ENCODE measurements at places on chromosomes 5 and 9. TPM values are rescaled to one million over a fixed set of nuclear protein-coding genes. Genes with fewer than 3 reads are reported as not detected.
A peak's percentile ranks its signal among the peaks of the same experiment; 100 is the strongest.

Gene AQP3
- 27.7 TPM for total RNA-seq

- DNase-seq: no peak
Observed at GRCh38 chr5:26482810-26483375, 555.5 kb downstream of the CDH9 start.

DNA sequence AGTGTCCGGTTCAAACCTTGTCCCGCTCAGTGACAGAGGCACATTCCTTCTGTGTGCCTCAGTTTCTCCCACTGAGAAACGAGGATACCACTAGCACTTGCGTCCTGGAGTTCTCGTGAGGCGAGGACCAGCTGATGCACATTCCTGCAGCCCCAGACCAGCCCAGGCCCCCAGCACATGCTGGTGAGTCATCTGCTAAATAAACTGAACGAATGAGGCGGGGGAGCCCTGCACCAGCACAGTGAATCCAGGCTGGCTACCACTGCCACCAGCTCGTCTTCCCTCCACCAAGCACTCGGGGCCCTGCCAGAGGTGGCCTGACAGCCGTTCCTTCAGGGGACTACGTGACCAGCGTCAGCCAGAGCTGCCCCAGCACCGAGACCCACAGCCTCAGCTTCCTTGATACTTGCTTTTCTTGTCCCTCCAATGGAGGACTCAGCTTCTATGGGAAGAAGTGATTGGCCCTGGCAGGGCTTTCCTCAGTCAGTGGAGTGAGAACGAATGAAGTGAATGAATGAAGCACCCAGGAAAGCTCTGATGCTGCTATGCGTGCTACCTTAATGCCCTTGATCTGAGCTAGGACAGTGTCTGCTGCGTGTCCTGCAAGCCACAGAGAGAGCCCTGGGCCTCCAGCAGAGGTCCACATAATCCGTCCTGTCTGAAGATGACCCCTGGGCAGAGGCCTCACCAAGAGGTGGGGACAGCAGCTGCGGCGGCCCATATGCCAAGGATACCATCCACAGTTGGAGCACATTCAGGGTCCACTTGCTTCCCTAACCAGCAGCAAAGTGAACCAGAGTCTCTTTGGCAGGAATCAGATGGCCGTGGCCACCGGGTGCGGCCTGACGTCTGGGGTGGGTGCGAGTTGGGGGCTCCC lies 13.5 kb upstream of the BARX1 start:
- DNase-seq: peak; percentile 69

DNA sequence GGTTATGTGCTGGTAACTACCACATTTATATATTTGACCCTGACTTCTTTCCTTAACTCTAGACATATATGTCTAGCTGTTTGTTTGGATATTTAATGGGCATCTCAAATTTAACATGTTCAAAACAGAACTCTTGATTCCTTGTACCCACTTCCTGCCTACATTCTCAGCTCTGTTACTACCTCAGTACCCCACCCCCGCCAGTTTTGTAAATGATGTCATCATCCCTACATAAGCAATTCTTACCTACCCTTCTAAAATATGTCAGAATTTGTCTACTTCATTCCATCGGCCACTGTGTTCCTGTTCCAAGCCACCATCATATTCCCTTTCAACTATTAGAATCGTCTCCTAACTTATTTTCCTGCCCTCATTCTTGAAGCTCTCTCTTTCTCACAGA lies 4.8 kb downstream of the RAD50 start:
- no peak for DNase-seq

DNA sequence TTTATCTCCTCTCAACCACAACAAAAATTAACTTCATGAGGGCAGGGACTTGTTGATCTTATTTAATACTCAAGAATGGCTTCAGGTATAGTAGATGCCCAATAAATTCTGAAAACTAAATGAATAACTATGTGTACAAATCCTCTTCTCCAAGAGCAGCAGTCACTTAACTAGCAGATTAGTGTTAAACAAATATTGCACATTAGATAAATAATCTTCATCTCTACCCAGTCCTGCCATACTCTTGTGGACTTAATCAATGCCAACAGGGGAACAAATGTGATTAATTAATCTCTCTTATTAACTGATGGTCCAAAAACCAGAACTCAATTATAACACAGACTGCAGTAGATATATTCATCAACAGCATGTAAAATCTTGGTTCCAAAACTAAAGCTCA lies 15.0 kb upstream of the ITGA1 start:
- DNase-seq: no peak

Gene PCDHA9
- 0.22 TPM for total RNA-seq

DNA sequence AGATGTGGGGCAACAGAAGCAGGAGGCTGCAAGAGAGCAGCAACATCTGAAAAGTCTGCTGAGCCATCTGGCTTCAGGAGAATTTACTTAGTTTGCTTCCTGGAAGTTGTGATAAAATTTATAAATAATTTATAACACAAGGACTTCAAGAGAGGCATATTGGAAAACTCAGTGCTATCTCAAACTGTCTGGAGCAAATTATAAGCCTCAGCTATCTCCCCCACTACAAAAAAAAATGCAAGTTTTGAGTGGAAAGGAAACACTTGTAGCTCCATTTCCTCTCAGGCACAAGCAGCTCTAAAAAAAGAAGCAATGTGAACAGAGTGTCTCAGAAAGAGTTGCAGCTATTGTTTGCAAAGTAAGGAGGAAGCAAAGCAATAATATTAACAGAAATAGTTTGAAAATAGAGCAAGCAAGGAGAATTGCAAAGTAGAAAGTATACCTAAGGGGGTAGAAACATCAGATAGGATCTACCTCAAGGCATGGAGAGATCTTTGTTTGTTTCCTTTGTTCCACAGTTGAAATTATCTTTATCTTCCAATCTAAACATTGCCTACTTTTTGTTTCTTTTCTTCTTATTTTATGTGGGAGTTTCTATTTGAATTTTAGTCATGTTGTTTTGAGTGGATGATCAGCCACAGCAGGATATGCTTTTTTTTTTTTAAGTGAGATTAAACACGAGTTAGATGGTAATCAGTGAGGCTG lies 55.9 kb upstream of the IL6ST start:
- no peak for DNase-seq

- DNase-seq: no peak
Observed at GRCh38 chr5:151085517-151086041, 4.7 kb upstream of the TNIP1 start.

- no peak for DNase-seq
Observed at GRCh38 chr9:133255371-133256135, 19.4 kb downstream of the ABO start.

GRCh38 chr5:16147179-16147900 lies 32.3 kb downstream of the MARCHF11 start:
- no peak for DNase-seq

- peak; percentile 20 for DNase-seq
Observed at GRCh38 chr5:151199581-151200185, 24.2 kb downstream of the CCDC69 start.

- no peak for DNase-seq
Observed at GRCh38 chr5:100600298-100600994, 65.3 kb downstream of the FAM174A start.

DNA sequence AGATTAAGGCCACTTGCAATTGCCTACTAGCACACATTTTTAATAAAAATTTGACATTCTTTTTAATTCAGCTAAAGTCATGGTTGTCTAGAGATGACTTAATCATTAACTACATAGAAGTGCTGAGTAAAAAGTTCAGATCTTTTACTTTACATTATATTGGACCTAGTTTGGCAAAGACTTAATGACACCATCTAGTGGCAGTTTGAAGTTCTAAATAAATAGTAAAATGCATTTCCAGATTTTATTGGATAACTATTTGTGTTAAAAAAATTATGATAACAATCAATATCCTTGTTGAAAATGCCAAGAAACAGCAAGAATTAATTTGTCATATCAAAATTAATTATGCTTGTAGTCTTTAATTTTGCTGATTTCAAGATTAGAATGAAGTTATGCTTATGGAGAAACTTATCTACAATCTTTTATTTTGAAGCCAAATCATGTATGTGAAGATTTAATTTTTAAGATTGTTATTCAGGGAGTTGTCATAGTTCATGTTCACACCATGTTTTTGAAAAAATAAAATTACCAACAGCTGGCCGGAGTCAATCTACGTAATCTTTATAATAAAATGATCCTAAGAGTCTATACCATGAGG lies 69.6 kb upstream of the PJA2 start:
- no peak for DNase-seq

DNA sequence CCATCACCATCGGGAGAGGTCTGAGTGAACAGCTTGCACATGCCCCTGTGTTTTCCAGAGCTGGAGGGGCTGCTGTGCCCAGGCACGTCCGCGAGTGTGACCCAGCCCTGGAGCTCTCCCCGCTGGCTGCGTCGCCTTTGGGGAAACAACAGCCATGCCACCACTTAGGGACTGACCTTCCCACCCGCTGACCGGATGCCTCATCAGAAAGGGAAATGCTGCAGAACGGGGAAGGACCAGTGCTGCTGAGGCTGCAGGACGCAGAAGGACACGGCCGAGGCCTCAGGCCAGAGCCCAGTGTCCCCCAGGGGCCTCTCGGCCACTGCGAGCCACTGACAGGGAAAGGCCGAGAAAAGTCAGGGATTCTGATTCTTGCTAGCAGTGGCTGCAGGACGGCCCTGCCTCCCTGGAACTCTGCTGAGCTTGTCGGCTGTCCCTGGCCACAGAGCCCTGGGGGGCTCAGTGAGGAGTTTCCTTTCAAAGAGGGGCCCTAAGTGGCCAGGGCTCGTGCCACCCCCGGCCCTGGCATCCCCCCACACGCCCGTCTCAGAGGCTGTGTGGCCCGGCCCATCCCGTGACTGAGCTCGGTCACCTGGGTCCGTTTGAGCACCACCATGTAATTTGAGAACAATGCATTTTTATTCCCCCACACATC lies 130.8 kb downstream of the ZNF354C start:
- no peak for DNase-seq

GRCh38 chr9:98334796-98335195 lies 79.3 kb upstream of the TBC1D2 start:
- no peak for DNase-seq

DNA sequence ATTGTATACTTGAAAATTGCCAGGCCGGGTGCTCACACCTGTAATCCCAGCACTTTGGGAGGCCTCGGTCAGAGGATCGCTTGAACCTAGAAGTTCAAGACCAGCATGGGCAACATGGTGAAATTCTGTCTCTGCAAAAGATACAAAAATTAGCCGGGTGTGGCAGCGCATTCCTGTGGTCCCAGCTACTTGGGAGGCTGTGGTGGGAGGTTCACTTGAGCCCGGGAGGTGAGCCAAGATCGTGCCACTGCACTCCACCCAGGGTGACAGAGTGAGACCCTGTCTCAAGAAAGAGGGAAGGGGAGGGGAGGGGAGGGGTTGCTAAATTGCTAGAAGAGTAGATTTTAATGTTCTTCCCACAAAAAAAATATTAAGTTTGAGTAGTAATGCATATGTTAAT lies 53.2 kb downstream of the FNBP1 start:
- no peak for DNase-seq

GRCh38 chr9:137789295-137789895 lies 88.2 kb upstream of the CACNA1B start:
- no peak for DNase-seq

DNA sequence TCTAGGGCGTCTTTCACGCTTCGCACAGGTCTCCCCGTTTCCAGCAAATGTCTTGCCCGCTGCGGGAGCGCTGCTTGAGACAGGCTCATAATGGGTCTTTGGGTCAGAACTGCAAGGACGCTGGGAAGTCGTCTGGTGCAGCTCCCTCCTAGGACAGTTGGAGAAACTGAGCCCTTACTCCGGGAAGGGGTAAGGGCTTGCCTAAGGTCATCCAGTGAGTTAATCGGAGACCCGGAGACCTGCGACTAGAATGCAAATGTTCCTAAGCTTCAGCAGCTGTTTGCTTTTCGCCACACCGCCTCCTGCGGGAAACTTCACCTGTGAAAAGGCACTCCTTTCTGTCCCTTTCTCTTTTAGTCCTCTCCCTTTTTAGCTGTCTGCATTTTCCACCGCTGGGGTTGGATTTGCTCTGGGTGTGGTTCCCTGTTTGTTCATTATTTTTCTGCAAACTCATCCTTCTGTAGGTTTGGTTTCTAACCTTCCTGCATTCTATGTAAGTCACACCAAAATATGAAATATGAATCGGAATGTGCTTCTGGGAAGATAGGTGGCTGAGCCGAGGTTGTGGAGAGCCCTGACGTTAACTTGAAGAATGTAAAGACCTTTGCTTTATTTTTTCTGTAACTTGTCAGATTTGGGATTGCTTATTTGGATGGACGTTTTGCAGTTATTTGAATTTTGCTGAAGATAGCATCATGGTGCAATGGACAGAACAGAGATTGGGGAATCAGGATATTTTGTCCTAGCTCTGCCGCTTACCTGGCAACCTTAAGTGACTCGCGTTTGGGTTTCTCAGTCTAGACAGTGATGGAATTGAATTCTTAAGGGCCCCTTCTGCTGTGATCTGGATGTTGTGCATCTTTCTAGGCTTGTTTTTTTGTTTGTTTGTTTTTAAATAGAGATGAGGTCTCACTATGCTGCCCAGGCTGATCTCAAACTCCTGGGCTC lies 909 bp downstream of the SLC36A1 start:
- no peak for DNase-seq

Gene FAM200C
- total RNA-seq: 1.9 TPM

- DNase-seq: no peak
Observed at GRCh38 chr9:33107762-33108161, 31.3 kb upstream of the SMU1 start.

DNA sequence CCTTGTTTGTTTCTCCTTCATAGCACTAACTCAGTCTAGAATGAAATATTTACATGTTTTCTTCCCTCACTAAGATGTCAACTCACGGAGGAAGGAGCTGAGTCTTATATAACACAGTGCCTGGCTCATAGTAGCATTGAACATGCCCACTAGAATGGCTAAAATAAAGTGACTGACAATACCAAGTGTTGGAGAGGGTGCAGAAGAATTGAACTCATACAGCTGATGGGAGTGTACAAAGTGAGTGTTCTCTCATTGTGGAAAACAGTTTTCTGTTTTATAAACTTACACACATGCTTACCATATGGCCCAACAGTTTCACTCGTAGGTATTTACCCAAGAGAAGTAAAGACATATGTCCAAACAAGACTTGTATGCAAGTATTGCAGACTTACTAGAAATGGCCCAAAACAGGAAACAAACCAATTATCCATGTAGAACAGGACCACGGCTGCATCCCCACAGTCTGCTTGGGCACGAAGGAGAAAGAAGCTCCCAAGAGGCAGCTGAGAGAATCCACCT lies 87.5 kb downstream of the PPARGC1B start:
- DNase-seq: no peak

DNA sequence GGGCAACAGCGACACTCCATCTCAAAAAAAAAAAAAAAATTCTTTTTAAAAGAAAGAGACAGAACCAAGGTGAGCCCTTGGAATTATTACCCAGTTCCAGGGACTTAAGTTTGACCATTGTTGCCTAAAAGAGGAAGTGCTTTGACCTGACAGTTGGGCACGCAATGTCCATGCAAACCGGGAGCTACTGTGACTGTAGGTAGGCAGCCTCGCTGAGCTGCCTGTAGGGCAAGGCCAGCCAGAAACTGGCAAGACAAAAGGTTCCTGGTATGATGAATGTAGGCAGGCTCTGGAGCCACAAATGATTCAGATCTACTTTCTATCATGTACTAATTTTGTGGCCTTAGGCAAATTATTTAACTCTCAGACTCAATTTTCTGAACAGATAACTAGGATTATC lies 334.8 kb upstream of the ZNF462 start:
- DNase-seq: no peak

Gene BARHL1
- total RNA-seq: not detected

Gene SLC34A3
- total RNA-seq: not detected

GRCh38 chr9:72733895-72734294 lies 212.5 kb downstream of the TMC1 start:
- no peak for DNase-seq

Gene FGF1
- total RNA-seq: 9.9 TPM

Gene CDC20B
- not detected for total RNA-seq
